ENCODE measurements at places on chromosomes 7 and 10.

DNA sequence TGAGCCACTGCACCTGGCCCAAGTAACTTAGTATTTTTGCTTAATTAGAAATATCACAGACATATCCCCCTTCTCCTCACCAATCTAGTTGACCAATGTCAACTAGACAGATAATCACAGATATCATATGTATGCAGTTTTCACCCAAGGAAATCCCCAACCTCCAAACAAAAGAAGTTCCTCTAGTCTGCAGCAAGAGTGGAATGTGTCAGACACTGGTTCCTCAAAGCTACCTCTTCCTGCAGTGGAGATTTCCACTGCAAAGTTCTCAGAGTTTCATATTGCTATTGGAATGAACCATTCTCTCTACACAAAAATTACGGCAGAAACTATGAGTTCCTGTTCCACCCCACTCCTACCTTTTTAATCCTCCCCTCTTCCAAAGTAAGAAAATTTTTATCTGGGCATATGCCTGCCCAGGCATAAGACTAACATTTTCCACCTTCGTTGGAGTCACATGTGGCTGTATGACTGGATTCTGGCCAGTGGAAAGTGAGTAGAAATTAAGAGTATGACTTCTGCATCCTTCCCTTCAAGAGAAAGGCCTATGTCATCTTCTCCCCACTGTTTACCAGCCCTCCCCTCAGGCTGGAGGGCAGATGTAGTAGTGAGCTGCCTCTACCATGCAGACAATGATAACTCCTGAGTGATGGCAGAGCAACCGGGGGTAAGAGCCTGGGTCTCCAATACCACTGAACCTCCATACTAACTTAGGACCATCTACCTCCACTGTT, 103.0 kb downstream of the MYOF start:
- DNase-seq, result no peak

- DNase-seq, result no peak
Observed at GRCh38 chr10:75474106-75474505, 42.7 kb downstream of the LRMDA start.

GRCh38 chr7:152909683-152910544, 150.4 kb downstream of the ACTR3B start:
- DNase-seq, result no peak

DNA sequence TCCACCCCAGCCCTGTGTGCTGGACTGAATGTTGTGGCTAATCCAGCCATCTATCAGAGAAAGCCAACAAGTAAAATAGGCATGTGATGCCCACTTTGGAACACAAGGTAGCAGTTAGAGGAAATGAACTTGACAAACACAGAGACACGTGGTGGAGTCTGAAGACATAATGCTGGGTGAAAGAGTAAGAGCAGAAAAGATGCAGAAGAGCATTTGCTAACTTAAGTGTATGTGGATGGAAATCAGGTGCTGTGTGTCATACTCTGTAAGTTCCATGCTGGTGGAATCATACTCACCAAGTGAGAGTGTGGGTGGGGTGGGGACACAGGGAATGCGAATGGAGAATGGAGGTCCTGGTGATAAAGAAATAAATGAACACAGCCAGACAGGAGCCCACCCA, 22.8 kb downstream of the WDFY4 start:
- DNase-seq, result no peak

- no peak for DNase-seq
Observed at GRCh38 chr7:149245244-149245643, 5.8 kb downstream of the ZNF212 start.

DNA sequence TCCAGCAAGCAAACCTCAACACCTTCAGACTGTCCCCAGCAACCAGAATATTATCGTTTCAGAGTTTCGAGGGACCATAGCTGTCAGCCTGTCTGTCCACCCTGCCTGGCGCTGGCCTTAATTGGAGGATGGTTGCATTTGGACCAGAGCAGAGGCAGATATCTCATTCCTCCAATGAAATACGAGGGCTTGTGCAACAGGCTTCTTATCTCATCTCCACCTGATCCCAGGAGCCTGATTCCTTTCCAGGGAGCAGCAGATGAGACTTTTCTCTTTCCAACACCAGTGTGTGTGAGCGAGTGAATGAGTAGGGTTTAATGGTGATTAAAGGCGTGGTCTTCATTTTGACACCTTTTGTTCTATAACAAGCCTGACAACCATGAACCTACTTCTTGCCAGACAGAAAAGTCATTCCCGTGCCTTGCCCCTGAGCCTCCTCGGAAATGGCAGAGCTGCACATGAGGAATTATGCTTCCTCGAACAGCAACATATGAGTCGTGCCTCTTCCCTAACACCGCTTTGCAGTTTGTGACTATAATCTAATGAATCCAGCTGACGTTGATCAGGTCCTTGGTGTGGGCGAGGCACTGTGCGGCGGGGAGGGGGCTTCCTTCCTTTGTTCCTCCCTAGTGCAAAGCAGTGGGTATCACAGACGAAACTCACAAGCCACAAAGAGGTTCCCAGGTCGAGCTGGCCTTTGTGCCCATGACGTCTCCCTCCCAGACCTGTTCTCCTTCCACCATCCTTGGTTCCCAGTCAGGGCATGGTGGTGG, 147.4 kb downstream of the CUX1 start:
- DNase-seq, result no peak

GRCh38 chr7:67450171-67450570, 453.5 kb downstream of the TYW1 start:
- no peak for DNase-seq

GRCh38 chr10:72659694-72660093, 32.2 kb upstream of the MCU start:
- no peak for DNase-seq

DNA sequence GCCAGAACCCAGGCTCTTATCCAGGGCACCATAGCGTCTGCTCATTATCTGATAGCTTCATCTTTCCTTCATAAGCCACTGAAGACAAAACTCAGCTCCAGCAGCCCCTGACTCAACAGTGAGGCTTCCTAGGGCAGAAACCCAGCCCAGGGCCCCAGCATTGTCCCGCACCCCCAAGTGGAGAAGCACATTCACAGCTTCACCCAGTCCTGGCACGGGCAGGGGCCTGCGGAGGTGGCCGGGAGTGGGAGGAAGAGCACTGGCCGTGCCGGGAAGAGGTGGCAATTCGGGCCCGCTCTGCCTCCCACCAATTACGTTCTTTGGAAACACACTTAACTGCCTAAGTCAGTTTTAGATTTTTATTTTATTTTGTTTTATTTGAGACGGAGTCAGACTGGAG, 10.3 kb upstream of the CALML5 start:
- DNase-seq, result no peak

DNA sequence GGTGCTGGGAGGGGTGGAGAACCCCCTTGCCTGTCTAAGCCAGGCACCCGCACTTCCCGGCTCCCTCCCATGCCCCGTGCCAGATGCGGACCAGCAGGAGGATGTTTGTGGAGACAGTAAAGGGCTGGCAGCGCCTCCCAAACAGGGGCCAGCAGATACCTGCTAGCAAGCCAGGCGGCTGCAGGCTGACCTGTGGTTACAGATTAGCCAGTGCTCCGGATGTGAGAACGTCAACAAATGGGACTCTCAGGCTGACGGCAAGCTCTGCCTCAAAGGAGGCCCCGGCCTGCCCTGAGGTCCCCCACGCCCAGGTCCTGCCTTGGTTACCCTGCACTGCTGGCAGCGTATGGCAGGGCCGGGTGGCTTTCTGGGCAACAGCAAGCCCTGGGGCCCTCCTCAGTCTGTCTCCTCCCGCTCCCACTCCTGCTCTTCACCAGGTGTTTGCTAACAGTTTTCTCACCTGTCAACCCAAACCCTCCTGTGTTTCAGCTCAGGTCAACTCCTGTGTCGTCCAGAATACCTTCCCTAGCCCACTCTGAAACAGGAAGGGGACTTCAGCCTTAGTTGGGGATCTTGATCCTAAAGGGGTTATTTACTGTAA, 85.4 kb downstream of the NEURL1 start:
- DNase-seq, result no peak

- DNase-seq, result no peak
Observed at GRCh38 chr7:52944921-52945320, 90.5 kb upstream of the POM121L12 start.

DNA sequence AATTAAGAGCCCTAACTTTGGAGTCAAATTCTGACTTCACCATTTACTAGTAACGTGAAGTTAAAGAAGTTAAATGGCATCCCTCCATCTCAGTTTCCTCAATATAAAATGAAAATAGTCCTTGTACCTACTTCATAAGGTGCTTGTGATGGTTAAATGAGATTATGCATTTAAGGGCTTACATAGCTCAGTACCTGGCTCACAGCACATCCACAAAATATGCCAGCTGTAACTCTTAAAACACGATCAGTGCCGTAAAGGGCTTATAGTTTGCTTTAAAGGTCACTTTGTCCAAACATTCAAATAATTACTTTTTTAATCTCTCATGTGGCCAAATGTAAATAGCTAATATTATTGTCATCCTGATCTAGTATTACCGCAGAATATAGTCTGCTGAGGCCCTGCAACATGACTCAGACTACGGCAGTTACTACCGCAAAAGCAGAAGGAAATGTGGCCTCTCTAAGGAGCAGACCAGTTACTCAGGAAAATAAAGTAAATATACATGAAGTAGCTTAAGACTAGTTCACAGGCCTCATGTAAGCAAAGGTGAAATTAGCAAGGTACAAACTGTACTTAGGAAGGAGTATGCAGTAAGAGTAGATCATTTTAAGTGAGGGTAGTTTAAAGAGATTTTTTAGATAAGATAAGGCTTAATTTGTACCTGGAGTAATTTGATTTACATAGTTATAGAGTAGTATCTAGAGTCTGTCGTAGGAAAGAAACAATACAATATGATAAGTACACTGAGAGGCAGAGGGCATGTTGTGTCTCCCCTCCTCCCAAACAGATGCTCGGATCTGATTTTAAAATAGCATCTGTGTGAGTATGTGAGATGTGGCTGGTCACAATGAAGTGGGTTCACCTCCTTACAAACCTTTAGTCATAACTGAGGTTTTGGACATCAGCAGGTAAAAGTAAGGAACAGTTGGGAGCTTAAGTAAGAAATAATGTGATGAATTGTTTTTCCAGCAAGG, 13.1 kb downstream of the CASP2 start:
- no peak for DNase-seq

DNA sequence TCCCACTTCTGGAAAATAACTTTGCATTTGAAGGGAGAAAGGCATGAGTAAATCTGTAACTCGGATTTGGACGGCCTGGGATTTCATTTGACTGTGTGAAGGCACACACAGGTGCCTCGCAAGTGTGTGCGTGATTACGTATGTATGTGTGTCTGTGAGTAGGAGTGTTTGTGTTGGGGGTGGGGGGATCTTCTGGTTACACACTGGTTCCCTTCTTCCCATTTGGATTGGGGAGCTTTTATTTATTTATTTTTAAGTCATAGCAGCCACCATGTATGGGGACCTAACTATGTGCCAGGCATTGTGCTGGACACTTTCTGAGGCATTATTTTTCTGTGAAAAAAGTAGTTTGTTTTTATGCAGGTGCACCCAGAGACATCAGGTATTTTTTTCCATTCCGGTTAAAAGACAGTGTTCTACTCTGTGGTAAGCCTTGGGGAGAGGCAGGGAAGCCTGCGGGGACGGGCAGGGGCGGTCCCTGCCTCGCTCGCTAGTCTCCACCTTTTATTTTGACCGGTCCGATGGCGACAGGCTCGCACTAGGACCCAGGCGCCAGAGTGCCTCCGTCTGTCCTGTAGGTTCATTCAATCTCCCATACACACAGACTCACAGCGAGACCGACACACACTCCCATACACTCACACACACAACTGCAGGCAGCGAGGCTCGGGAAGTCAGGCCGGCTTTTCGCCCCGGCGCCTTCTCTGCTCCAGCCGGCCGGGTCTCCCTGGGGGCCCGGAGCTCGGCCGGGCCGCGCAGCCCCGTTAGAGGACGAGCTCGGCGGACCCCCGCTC, at the start of gene MXI1:
Gene MXI1 (plus strand): TSS at position 595 of the 794 bp plus-strand sequence. CDS start 204 bp downstream, outside the sequence.
- DNase-seq, result peak; percentile 54

GRCh38 chr7:21939136-21939857, 6.4 kb downstream of the CDCA7L start:
- no peak for DNase-seq

DNA sequence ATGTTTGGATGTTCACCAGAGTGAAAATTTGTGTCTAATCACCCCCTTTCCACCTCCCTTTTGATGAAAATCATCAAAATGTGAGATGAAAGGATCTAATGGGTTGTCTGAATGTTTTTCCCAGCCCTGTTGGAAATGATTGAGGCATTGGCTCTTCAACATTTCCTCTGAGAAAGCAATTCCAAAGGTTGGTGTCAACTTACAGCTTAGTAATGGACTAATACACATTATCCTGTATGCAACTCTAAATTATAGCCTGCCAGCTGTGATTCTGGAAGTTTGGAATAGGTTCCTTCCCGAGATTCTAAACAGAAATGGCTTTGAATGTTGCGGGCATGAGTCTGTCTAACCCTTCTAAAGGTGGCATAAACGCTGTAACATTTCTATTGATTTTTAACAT, 152.9 kb downstream of the DYNC1I1 start:
- no peak for DNase-seq

GRCh38 chr7:105653441-105654005, 72.2 kb upstream of the EFCAB10 start:
- no peak for DNase-seq

- DNase-seq, result no peak
Observed at GRCh38 chr7:100486753-100487446, 3.2 kb downstream of the NYAP1 start.

GRCh38 chr7:102303669-102304422, 17.2 kb downstream of the SH2B2 start:
- DNase-seq, result no peak

- no peak for DNase-seq
Observed at GRCh38 chr10:43846968-43847367, 198.3 kb upstream of the ZNF32 start.

DNA sequence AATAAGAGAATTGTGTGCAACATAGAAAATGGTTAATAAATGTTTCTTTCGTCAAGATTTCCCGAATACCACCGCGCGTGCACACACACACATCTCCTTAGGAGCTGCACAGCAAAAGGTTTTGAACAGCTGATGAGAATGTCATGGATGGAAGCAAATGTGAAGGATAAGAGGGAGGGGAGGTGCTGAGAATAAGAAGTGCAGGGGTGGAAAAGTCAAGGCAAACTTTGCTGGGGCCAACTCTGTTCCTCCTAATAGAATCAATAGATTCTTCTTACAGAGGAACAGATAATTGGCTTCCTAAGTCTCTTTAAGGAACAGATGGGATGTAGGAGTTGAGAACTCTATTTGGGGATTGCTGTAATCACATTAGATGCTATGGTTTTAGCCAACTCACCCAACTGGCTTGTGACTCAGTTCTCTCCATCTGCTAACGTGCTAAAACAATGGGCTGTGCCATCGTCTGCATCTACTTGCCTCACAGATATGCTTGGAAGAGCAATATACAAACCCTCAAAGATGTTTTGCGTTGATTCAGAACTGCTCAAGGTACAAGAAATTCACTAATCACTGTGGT, 408.2 kb upstream of the CELF2 start:
- no peak for DNase-seq

DNA sequence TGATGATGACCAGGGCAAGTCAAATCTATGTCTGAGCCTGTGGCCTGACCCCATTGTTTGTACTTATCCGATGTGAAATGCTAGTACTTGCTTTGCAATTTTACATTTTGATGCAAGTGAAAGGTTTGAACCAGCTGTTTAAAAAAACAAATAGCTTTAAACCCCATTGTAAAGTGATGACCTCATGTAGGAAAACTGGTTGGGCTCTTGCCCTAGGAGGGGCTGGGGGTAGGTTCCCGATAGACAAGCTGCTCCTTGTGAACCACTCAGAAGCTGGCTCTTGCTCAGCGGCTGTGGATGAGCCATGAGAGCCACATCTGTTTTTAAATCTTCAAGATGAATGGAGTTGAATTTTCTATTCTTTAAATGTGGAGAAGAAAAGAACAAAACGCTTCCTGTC, 185.3 kb downstream of the WDR11 start:
- no peak for DNase-seq

GRCh38 chr10:36026656-36027390, 384.7 kb upstream of the FZD8 start:
- DNase-seq, result no peak

All from CD4-positive, alpha-beta T cell treated with Interleukin-12 subunit alpha and Interleukin-12 subunit beta, for 1 hour (primary cell).